ENCODE measurements at places on chromosomes 1 and 21.

DNA sequence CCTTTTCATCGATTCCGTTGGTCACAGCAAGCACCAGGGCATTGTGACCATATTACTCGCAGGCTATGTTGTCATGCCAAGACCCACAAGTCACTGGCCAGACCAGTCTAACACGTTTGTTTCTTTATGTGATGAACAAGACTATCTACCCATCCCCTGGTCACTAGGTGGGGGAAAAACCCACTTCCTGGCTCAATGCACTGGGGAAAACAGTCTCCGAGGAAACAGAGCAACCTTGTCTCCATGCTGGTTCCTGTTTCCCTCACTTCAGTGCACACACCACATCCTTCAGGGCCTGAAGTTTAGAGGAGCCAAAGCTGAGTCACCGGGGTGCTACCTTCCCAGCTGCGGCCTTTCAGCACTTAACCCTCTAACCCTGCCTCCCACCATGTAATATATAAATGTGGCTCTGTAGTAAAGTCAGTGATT, 20.9 kb downstream of the ERICH3 start:
- no peak for DNase-seq

GRCh38 chr1:72485801-72486200, 203.5 kb upstream of the NEGR1 start:
- DNase-seq = no peak

DNA sequence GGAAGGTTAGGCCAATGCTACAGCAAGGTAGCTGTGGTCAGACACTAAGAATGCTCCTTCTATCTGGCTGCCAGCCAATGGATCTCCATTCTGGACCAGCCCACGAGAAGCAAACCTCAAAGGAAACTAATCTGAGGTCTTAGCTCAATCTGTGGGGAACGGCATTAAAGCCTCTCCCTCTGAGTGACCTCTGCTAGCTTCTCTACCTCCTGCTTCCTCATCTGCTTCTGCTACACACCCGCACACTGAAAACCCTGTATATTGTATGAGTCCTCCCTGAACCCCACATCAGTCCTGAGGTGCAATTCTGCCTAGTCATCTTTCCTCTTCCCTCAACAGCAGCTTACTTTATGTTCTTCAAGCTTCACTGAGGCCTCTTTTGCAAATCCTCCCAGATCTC, 6.9 kb upstream of the GALE start:
- no peak for DNase-seq

DNA sequence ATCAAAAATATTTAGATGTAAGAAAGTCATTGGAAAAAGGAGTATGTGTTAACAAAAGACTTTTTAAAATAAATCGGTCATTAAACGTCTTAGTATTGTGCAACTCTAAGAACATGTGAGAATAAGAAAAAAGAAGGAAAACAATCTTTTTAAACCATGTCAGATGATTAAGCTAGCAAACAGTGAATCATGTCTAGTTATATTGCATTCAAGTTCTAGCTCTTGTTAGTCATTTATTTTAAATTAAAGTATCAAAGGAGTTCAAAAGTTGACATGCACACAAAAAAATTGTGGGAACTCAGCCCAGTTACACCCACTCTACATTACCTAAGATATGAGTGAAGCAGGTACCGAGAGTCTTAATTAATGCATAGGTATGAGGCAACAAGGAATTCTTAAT, 9.8 kb downstream of the FRRS1 start:
- no peak for DNase-seq

DNA sequence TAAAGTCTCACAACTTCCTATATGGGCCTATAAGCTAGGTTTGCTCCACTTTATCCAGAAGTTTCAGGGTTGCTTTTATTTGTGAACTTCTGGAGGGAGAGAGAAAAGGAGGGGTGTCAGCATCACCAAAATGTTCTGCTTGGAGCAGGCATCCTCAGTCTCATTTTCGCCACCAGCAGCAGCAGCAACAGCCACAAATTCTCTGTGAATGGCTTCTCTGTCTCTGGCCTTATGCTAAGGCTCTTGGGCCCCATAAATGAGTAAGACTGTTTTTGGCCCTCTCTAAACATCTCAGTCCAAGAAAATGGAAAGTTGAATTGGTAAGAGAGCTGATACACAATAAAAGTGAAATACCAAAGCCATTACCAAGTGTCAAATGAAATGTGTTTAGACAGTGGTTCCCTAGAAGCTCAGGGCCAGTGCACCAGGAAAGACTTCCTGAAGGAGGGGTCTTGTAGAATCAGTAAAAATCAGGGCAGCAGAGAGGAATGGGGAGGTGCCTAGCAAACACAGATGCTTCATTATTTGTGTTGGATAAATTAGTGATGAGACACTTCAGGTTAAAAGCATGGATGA, 53.0 kb upstream of the SPATA6 start:
- DNase-seq = no peak

- no peak for DNase-seq
These were observed 82.1 kb upstream of the ARHGEF16 start for GRCh38 chr1:3372317-3372716.

- DNase-seq = no peak
These were observed 155.7 kb downstream of the TM2D1 start for GRCh38 chr1:61569303-61569621.

DNA sequence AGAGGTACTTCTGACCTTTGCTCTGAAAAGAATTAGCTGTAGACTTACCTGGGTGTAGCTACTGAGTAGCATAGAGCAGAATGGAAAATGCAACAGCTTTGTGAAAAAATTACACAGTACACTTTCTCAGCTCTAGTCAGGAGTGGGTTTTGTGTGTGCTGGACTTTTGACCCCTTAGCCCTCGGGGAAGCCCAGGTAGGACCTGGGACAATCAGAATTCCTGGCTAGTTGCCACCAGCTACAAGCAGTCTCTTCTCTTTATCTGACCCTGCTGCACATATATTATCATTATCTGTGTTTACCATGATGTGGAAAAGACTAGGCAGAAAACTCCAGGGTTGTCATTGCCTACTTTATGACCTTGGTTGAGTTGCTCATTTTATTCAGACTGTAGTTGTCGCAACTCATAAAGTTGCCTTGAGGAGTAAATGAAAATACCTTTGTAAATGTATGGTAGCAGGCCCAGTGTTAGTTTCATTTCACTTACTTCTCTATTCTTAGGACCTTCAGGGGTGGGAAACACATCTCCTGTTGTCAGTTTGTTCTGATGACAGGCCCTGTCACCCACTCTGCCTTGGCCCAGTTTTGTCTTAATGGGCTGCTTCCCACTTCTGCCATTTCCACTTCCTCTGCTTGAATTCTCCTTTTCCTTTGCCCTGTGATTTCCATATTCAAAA, 5.4 kb downstream of the NEK7 start:
- DNase-seq = no peak

DNA sequence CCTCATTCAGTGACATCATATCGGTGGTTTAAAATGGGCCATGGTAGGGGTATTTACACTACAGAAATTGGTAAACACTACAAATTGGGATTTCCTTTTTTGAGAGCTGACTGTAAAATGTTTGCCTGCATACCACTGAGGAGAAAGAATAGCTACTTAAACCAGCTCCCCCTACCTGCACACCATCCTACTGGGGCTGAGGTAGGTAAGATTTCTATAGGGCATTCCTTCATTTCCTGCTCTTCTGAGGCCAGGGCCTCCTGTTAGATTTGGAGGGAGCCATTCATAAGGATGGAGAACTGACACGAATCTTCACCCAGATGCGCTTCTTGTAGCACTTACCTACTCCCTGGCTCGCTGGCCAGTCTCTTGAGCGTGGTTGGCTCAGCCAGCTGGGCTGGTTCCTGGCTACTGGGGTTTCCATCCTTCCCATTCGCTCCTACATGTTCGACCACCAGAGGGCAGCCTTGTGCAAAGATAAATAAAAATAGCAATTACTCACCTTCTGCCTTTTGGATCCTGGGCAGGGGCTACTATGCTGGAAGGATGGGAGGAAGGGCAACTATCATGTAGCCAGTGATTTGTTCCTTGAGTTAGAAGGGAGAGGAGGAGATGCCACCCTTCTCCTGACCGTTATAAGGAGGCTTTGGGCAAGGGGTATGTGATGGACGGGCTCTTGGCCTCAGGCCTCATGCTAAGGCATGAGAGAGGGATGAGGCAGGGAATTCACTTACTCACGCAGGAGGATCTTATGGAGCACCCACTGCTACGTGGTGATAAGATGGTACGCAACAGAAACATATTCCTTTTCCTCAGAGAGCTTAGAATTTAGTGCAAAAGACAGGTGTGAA, 10.7 kb downstream of the OPTC start:
- DNase-seq = peak; percentile 83

DNA sequence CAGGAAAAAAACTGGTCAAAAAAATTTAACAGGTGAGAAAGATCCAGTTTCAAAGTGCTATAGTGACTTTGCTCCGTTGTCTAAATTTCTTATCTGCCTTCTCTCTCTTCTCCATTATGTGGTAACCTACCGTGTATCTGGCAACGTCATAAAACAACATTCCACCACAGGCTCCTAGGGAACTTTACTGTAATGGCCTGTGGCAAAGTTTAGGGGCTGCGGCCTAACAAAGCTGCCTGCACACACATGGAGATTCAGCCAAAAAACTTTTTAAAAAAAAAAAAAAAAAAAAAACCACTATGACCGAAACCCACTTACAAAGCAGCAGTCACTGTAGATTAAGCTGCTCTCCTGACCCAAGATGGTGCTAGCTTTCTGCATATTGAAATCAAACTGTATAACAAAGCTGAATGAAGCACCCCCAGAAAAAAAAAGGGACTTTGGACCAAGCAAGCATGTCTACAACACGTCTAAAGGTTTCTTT, 202.6 kb downstream of the SLC45A1 start:
- DNase-seq = no peak

DNA sequence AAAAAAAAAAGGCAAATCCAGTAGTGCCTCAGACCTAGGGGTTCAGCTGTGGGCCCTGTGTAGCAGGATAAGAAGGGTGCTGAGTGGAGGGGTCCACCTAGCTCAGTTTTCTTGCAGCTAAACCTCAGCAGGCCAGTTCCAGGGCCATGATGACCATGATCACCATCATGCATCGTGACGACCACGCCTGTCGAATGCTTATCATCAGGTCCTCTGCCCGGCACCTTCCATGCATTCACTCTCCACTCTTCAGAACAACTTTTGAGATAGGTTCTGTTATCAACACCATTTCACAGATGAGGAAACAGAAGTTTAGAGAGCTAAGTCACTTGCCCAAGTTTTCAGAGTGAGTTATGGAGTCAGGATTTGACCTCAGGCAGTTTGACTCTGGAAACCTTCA, 54.9 kb downstream of the ACBD3 start:
- no peak for DNase-seq

GRCh38 chr1:68181165-68181556, 51.2 kb downstream of the WLS start:
- DNase-seq = no peak

- peak; percentile 52 for DNase-seq
These were observed 44.0 kb downstream of the GPR161 start for GRCh38 chr1:168092566-168093355.

DNA sequence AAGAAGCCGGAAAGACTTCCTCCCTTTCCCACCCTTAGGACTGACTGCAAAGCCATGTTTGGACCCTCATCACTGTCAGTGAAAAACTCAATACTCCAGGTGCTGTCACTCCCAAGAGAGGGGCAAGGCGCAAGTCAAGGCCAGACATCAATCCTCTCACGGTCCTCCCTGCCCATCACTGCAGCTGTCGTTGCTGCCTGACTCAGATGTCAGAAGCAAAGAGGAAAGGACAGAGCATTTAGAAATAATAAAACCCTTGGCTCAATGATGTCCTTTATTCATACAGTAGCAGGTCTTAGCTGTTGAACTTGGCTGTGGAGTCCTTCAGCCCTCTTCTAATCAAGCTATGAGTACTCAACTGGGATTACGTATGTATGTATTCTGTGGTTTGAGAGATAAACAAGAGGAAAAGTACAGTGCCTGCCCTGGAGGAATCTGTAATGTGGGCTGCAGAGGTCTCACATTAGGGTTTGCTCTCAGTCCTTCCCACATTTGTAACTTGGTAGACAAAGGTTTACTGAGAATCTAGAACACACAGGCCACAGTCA, 13.5 kb downstream of the SUSD4 start:
- DNase-seq = no peak

DNA sequence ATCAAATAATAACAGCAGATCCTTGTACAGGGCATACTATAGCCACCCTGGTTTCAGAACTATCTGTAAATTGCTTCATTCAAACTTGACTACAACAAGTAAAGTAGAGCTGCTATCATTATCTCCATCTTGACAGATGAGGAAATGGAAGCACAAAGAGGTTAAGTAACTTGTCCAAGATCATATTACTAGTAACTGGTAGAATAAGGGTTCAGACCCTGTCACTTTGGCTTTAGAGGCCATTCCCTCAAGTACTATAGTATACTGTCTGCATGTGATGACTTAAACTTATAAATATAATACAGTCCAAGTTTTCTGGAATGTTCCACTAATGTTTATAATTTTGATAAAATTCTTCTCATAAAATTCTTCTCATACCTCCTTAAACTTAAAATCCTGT, 24.8 kb downstream of the PGM1 start:
- no peak for DNase-seq

DNA sequence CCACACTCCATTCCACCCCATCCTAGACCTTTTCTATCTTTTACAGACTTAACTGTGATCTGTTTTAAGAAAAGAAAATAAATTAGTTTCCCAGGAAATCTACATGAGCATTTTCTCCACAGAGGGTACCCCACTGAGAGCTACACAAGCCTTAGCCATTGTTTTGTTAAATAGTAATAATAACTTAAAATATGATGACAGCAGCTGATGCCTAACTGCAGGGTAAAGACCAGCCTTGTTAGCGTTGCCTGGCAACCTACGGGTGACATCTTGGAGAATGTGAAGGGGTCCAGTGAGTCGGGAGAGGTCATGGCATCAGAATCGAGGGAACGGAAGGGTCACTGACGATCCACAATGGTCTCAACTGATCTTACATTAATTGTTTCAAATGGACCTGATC, 233.2 kb upstream of the PBX1 start:
- no peak for DNase-seq

GRCh38 chr1:54114955-54115354, 37.8 kb downstream of the CDCP2 start:
- no peak for DNase-seq

GRCh38 chr1:2799811-2800663, 1.5 kb downstream of the TTC34 start:
- no peak for DNase-seq

Measured in H9 (cell line).